ENCODE measurements at places on chromosomes 13 and 19.
A peak's percentile ranks its signal among the peaks of the same experiment; 100 is the strongest.

DNA sequence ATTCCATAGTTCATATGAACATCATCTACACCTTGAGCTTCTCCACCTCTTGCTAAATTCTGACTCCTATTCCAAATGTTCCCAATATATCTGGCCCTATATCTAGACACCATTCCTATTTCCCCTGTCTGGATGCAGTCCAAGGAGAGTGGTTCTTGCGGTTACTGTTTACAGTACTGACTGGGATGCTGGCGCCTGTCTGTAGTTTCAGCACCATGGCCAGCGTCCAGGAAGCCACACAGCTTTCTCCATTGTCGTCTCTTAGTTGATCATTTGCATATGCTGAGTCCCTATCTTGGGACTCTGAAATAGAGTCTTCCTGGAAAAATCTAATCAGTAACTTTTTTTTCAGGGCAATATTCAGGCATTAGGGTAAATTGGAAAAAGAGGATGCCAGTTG, 14.9 kb downstream of the LAIR2 start:
- DNase-seq = peak; percentile 73

- DNase-seq = no peak
Observed at GRCh38 chr19:21751384-21751783, 16.0 kb downstream of the ZNF100 start.

DNA sequence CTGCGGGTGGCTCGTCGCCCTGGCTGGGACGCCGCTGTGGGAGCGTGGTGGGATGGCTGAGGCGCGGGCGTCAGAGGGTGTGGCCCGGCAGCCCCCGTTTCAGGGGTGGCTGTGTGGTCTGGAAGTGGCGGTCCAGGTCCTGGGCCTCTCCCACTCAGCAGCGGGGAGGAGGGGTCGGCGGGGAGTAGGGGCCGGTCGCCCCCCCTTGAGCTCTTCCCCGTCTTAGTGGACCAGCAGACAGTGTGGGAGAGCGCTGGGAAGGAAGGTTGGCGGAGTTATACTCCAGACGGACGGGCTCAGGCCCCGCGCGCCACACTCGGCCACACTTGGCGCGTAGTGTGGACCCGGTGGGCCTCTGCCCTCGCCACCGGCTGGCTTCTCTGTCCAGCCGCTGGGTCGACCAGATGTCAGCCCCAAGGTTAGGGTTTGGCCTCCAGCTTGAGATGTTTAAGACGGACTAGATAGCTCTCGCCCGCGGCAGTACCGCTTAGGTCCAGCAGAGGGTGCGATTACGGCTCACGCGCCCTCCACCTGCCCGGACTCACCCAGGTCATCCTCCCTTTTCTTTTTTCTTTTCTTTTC, 21.7 kb upstream of the ZNF429 start:
- DNase-seq = peak; percentile 82

DNA sequence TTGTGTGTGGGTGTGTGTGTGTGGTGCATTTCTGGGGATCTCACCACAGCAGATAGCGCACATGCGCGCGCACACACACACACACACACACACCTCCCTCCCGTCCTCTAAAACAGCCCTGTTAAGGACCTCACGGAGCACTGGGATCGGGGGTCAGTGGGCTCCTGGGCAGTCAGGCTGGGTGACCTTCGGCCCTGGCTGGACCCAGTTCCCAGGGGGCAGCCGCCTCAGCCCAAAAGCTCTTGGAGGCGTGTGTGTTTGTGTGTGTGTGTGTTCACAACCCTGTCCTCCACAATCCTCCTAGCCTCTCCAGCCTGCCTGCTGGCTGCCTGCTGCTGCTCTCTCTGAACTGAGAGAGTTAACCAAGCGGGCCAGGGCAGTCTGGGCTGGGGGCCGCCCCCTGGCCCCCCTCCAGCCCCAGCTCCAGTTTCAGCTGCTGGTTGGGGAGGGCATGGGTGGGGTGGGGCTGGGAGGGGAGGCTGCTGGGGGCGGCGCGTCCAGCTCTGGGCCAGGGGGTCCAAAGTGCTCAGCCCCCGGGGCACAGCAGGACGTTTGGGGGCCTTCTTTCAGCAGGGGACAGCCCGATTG, at the start of gene FXYD1:
Gene FXYD1 (plus strand): TSS at position 520 of the 588 bp plus-strand sequence. CDS start 1,256 bp downstream, outside the sequence.
- no peak for DNase-seq

GRCh38 chr13:111267205-111267604, 53.2 kb upstream of the TEX29 start:
- no peak for DNase-seq

DNA sequence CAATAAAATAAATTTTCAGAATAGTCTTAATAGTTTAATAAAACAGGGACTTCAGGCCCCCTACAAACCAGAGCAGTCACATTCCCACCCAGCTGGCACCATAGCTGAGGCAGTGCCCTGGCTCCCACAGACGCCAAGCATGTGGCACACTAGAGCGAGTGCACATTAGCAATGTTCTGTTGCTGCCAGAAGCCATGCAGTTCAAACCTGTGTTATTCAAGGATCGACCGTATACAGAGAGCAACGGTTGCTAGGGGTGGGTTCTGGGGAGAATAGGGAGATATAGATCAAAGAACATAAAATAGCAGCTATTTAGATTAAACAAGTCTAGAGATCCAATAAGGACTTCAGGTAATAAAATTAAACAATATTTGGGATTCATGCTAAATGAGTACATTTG, 419.3 kb upstream of the KLHL1 start:
- DNase-seq = no peak

- no peak for DNase-seq
Observed at GRCh38 chr19:29118389-29118788, 94.6 kb downstream of the UQCRFS1 start.

DNA sequence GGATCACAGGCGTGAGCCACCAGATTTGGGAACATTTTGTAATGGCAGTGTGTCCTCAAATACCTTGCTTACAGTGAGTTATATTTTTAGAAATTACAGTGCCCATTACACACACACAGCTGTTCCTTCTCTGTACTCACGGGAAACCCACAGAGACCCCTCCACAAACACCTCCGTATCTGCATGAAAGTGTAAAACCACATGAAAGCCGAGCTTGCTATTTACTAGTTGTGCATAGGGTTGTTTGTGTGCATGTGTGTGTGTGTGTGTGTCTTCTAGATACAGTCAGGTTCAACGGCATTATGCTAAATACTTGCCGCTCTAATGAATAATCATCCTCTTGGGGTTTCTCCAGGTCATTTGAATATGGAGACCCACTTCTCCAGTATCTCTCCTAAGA, 22.3 kb upstream of the LILRA2 start:
- DNase-seq = peak; percentile 32

GRCh38 chr13:26760832-26761582, 421 bp upstream of the GPR12 start:
- DNase-seq = peak; percentile 31

DNA sequence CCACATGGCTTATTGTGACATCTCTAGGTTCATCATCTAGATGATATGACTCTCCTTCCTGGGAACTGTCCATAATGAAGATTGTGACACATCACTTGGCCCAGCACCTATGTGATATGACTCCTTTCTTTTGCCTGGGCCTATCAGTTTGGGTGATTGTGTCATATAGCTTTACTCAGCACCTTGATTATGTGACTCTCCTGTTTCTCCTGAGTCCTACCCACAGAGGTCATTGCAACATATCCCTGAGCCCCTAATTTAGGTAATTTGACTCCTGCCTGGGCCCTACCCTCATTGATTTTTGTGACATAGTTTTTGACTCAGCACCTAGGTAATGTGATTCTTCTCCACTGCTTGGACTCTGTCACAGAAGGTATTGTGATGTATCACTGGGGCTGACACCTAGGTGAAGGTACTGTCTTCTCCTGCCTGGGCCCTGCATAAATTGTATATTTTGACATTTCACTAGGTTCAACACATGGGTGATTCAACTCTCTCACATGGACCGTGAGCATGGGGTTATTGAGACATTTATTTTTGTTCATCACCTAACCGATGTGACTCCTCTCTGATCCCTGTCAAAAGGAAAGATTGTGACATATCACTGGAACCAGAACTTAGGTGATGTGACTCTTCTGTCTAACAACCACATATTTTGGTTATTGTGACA, 26.2 kb upstream of the ZNF254 start:
- DNase-seq = no peak

DNA sequence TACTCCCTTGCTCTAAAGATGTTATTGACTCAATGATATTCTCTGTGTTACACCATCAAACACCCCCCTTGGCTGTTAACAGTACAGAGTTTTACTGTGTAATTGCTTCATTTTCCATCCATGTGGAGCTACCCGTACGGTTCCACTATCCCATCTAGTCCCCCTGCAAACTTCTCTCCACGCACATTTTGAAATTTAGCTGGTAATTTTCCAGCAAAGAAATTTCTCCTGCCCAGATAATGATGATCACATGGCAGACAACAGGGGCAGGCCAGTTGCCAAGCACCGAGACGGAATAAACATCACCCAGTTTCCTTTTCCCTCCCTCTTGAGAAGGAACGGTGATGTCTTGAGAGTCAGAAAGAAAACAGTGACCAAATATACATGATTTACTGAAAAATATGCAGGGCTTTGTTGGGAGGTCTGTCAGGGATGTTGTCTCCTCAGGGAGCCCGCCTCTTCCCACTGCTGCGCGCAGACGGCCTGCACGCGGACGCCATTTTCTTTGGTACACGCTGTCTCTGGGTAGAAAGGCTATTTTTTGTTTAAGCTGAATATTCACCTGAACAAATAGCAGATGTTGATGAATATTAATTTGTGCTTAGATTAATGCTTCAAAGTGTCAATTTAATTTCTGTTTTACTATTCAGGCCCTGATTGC, 109.9 kb downstream of the OLFM4 start:
- DNase-seq = no peak

DNA sequence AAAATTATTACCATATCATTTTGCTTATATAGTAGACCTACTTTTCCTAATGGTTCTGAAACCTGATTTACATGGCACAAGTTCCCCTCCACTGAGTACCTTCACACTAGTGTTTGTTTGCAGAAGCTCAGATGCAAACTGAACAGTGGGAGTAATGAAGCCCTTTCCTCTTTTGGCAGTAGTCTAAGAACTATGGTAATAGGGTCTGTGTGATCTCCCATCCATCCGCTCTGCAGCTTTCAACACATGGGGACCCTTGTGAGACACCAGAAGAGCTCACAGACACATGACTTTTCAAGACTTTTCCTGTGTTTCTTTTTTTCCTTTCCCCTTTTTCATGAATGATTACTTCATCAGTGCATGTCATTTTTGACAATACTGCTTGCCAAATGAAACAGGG, 336.0 kb downstream of the ATP8A2 start:
- no peak for DNase-seq

DNA sequence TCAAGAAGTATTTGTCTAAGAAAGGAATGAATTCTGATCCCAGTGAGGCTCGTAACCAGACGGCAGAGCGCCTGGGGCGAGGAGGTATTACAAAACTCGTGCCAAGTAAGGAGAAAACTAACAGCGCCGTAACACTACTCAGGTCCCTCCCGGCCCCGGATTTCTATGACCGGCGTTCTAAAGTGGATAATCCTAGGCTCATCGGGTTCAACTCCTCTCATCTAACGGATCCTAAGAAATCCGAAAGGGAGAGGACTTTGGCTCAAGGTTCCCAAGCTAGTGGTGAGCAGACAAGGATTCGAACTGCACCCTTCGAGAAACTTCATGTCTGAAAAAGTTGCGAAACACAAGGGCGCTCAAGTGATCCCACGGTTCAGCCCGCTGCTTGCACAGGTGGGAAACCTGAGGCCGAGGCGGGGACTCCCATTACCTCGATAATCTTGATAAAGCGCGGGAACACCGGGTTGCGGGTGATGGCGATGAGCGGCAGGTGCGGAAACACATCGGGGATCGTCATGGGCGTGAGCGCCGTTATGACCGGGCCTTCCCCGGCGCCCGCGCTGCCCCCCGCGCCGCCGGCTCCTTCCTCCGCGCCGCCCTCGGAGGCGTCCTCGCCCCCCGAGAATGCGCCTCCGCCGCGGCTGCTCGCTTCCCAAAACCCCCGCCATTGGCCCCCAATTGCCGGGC, 529 bp downstream of the LONP1 start:
- no peak for DNase-seq

- no peak for DNase-seq
Observed at GRCh38 chr13:71643448-71643860, 223.6 kb downstream of the DACH1 start.

- DNase-seq = peak; percentile 34
Observed at GRCh38 chr19:41265395-41266153, 1.4 kb downstream of the HNRNPUL1 start.

GRCh38 chr19:996051-996838, 4.0 kb upstream of the GRIN3B start:
- DNase-seq = no peak

DNA sequence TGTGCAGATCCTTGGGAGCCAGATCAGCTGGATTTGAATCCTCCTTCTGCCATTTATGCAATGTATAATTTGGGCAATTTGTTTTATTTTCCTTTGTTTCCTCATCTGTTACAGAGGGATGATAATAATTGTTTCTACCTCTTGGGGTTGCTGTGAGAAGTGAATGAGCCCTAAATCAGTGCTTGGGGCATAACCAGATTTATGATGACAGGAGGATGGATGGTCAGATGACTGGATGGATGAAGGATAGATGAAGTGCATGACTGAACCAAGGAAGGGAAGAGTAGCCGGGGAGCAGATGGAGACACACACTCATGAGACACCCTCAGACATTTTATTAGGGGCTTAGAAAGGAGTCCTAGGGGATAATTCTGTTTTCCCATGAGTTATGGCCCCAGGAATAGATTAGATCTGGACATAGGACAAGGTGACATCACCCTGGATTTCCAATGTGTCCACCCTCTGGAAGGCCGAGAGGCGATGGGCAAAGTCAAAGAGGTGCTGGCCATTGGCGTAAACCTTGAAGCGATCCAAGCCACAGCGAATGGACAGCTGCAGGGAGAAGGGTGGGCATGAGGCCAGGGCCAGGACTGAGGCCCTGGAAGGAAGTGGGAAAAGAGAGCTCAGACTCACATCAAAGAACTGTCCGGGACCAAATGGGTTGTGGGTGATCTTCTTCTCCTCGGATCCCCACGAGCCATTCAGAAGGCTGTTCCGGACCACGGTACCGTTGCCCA, 11.2 kb downstream of the LGALS4 start:
- no peak for DNase-seq

DNA sequence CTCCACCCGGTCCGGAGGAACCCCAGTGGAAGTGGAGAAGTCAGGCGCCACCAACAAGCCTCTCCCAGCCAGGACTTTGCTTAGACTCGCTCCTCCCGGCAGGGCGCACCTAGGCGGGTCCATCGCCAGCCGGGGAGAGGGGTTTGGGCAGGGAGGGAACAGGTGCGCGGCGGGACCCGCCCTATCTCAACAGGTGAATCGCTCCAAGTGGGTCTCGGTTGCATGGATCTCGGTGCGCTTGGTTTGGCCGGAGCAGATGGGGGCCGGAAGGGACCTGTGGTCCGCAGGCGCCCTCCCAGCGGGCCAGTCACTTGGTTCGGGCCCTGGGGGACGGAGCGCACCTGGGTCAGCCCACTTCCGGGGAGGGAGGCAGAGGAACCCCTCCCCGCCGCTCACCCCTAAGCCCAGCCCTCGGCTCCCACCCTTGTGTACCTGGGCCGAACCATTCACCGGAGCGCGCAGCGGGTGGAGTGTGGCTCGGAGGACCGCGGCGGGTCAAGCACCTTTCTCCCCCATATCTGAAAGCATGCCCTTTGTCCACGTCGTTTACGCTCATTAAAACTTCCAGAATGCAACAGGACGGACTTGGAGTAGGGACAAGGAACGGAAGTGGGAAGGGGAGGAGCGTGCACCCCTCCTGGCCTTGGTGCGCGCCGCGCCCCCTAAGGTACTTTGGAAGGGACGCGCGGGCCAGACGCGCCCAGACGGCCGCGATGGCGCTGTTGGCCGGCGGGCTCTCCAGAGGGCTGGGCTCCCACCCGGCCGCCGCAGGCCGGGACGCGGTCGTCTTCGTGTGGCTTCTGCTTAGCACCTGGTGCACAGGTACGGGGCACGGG, at the start of gene LSR:
Gene LSR (plus strand): TSS at position 693 of the 836 bp plus-strand sequence. CDS start 21 bp downstream, at position 714.
- DNase-seq = peak; percentile 97

- DNase-seq = peak; percentile 75
Observed at GRCh38 chr19:10699650-10700335, 1.4 kb upstream of the QTRT1 start.

Measured in GM20000 (cell line).